Dorsolateral prefrontal cortex (tissue), 122 donors: ENCODE measurements at places on chromosomes 4 and X.
A peak's percentile ranks its signal among the peaks of the same experiment; 100 is the strongest.

GRCh38 chr4:107993969-107994368 is 4.3 kb downstream of the HADH start:
- no peak for DNase-seq

- DNase-seq: no peak
Measured at GRCh38 chr4:121376556-121376955, 4.3 kb downstream of the QRFPR start.

DNA sequence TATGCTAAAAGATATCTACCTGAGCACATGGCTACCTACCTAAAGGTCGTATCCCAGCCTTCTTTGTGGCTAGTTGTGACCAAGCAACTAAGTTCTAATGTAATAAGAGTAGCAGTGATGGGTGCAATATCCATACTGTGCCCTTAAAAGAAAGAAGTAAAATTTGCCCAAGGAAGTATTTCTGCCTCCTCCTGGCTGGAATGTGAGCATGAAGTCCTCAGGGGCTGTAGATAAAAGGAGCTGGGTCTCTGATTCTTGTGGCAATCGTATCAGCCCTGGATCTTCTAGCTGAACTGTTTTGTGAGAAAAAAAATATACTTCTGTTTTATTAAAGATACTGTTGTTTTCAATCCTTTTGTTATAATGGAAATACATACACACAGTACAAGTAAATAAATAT is 217.4 kb downstream of the GPAT3 start:
- no peak for DNase-seq

GRCh38 chrX:49915361-49916222 is 6.8 kb upstream of the CLCN5 start:
- no peak for DNase-seq

GRCh38 chr4:104524026-104524425 is 29.3 kb upstream of the CXXC4 start:
- DNase-seq: no peak

DNA sequence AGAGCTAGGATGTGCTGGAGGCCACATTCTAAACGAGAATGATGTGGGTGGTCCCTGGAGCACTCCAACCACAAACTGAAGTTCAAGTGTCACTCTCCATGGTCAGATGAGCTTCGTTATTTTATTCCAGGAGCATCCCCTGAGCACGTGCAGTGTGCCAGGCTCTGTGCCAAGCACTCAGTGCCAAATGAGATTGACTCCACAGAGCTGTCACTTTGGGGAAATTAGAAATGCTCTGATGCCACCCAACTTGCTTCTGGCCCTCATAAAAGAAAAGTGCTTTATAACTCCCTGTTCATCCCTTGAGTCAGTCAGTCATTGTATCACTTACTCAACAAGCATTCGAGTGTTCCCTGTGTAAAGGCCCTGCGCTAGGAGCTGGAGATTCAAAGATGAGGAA is 91.2 kb downstream of the RTL5 start:
- no peak for DNase-seq

GRCh38 chr4:168633064-168633463 is 136.2 kb downstream of the PALLD start:
- DNase-seq: no peak

GRCh38 chr4:4819213-4819606 is 40.3 kb upstream of the MSX1 start:
- no peak for DNase-seq

- DNase-seq: no peak
Measured at GRCh38 chr4:121272526-121272925, 108.3 kb downstream of the QRFPR start.

DNA sequence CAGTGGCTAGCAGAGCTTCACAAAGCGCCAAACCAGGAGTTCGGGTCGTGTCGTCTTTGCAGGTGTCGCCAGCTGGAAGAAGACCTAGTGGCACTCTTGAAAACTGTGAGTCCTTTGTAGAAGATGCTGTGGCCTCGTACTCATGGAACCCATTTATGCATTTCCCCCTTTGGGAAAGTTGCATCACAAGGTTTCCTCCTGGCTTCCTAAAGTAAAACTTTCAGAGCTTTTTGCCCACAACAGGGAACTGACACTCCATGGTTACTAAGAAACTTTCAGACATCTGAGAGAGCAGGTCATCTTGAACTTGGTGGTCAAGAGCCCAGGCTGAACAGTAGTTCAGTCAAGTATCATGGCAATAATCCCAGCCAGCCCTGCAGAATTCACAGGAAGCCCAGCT is 15.9 kb upstream of the NOCT start:
- DNase-seq: no peak

GRCh38 chrX:108696690-108697089 is 39.7 kb downstream of the IRS4 start:
- DNase-seq: no peak

- no peak for DNase-seq
Measured at GRCh38 chrX:18288716-18289115, 65.8 kb downstream of the SCML2 start.

DNA sequence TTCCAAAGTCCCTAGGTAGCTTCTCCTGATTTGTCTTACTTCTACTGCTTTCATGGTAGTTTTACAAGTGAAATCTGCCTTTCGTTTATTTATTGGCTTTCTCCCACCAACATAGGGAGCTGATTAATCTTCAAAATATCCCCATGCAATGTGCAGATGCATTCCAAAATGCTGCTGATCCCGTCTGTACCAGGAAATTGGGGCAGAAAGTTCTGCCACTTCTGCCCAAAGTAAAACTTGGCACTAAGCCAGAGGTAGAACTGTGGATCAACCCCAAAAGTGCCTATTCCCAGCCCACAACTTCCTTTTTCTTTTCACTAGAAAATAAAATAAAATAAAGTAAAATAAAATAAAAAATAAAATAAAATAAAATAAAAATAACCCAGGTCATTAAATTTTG is 47.3 kb upstream of the PPARGC1A start:
- DNase-seq: no peak

DNA sequence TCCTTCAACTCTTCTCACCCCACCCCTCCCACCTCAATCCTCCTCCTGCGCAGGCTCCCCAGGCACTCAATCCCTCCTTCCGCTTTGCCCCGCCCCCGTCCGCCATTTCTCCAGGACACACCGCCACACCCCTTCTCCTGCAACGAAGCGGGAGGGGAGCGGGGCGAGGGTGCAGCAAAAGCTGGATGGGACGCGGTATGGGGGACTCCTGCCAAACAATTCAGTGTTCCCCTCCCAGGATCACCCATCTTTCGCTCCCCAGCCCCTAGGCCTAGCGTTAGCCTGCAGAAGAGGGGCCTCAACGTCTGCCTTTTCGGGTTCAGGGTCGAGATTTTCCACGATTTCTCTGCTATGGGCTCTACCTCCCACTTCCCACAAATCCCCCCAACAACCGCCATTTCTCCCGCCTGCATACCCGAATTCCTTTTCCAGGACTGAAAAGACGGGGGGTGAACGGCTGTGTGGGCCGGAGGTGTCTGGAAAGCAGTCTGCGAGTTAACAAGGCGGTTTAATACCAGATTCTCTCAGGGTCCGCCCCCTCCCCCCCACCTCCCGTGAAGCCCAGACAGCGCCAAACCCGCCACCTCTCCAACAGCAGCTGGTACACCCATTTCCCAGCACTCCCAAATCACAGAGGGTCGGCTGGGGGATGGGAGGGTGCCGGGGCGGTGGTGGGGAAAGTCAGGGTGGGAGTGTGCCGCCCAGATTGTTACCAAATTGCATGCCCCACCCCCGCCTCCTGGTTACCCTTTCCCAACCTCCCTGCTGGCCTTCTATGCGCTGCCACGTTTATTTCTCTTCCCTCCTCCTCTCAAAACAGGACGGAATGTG is 774 bp downstream of the ARMCX2 start:
- DNase-seq: peak; percentile 54

DNA sequence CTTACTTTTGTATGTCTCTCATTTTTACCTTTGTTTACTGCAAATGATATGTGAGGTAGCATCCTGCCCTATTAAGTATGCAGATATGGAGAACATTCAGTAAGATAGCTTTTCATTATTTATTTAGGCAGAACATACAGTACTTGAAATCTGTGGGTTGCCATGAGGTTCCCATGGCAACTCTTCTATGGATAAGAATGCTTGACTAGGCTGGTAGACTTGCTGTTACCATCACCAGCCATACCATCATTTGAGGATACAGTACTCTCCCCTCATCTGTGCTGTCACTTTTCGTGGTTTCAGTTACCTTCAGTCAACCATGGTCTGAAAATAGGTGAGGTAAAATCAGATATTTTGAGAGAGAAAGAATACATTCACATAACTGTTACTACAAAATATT is 56.7 kb downstream of the NAF1 start:
- no peak for DNase-seq

- DNase-seq: no peak
Measured at GRCh38 chrX:102712216-102712966, at the start of gene GPRASP2. GPRASP2 (plus strand) TSS chrX:102712448; CDS start chrX:102714870, 2,422 bp downstream.

DNA sequence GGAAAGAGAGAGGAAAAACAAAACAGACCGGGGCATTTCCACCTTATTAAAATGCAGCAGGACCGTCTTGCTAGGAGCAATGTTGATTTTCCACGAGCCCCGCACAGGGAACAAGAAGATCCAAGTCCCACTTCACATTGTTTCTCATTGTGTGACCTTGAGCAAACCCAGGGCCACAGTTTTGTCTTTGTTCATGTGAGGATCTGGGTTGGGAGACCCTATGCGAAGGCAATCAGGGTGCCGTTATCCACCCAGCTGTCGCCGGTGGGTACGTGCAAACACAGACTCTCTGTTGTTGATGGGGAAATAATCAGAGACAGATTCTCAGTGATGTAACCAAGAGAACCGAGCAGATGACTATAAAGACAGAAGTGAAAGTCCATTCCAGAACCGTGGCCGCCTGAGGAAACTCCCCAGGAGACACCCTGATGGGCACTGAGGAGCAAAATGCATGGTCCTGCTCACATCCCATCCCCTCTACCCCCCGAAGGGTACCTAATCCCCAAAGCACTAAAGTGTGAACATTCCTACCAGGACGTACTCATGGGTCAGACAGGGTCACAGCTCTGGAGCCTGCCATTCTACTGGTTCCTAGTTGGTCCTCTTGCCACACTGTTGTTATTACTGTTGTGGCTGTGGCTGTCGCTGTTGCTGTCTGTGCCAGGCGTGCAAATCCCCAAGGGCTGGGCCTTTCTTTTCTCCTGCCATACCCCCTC is 102.7 kb upstream of the RBPJ start:
- DNase-seq: no peak

DNA sequence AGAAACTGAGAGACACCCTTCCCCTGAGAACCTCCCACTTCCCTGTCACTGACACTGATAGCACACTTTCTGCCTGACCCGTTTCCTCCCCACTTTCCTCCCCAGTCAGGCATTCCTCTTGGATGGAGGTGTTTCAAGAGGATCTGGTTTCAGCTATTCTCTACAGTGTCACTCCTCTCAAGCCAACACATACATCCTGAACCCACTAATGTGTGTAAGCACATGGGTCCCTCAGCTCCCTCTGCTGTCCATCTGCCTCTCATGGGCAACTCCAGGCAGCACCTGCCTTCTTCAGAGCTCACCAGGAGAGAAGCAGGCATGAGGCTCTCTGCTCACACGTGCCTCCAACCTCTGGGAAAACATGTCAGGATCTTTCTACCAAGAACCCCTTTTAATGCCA is 207.6 kb downstream of the NAF1 start:
- DNase-seq: no peak

DNA sequence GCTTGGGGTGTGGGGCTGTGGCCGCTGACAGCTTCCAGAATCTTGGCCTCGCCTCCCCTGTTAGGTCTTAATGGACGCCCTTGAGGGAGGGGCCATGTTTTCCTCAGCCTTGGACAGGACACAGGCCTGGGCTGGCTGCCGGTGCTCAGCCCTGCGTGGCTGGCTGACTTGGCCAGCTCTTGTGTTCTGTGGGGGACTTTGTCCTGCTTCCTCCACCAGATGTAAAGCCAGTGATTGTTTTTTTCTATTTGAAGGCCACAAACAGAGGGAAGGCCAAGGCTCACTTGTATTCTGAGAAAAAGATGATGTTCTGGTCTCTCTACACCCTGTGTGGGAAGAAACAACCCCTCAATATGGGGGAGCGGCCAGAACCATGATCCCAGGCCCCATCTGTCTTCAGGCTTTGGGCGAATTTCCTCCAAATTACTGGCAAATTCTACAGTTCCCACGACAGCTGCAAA is 71.3 kb downstream of the HTRA3 start:
- peak; percentile 75 for DNase-seq

- DNase-seq: no peak
Measured at GRCh38 chr4:111808174-111808573, 337.1 kb upstream of the FAM241A start.

DNA sequence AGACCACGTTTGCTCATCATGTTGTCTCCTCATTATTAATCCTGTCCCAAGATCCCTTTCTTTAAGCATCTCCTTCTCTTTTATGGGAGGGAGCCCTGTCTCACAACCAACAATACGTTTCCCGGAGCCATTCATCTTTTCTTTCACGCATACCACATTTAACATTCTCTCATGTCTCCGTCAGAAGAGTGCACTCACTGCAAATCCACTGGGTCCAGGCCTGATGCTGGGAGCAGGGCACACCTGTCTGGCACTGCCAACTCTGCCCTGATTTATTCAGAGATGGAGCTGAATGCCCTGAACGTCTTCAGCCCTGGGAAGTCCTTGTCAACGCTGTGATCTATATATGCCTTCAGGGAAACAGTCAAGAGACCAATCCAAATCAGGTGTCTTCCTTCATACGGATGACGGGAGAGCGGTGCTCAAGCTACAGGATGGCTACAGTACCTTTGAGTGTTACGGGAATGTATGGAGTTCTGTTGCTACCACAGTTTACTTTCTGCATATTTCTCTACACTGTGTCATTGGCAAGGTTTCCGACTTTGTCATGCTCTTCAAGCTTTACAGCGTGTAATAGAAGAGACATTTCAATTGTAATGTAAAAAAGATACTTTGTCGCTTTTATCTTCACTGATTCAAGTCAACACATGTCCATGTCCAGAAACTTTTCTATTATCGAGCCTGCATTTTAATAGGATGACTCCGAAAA is 140.4 kb upstream of the SLITRK2 start:
- no peak for DNase-seq
